HT-29 (cell line): ENCODE measurements at places on chromosomes 3 and 15.

GRCh38 chr3:30141178-30141581, 465.2 kb upstream of the TGFBR2 start:
- DNase-seq = no peak

DNA sequence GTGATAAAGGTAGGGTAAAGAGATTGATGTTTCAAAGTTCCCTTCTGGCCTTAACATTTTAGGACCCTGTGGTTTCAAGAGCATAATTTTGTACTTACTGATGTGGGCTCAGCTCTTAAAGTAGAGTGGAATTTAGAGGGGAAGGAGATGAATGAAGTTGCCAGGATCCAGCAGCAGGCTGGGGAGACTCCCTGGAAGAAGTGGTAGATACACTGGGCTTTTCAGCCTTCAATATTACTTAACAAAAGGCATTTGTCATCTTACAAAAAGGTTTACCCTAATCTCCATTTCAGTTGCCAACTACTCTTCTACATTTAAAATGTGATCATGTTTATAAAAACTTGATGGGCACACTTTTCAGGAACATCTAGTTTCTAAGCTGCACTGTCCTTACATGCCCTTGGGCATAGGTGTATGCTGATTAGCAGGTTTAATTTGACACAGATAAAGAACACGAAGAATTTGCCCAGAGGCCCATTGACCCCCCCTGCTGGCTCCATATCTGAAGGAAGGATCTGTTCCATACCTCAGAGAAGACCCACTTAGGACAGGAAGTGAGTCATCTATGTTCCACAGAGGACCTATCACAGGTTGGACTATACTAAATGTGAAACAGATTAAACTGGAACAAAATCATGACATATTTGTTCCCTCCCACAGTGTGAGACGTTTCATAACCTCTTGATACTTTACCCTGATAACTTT, 93.0 kb upstream of the LPP start:
- DNase-seq = peak; percentile 65

GRCh38 chr15:98676586-98677270, 28.4 kb downstream of the IGF1R start:
- no peak for DNase-seq

- DNase-seq = no peak
Measured at GRCh38 chr15:76116138-76116885, 56.5 kb downstream of the TMEM266 start.

GRCh38 chr3:76063811-76064210, 278.5 kb upstream of the ZNF717 start:
- no peak for DNase-seq

DNA sequence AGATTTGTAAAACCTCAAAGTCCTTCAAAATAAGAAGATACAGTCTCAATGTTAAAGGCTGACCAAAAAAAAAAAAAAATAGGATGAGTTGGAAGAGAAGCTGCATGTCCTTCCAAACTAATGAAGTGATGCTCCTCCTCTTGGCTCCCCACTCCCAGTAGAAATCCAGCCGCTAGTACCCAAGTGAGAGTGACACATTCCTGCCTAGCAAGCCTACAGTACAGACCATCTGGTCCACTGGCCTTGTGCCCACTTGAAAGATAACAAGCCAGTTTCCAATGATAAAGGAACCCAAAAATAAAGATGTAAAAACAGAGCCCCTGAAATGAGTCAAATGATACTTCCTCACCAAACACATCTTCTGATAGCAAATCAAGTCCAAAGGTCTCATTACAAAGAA, 258.7 kb upstream of the NSMCE3 start:
- DNase-seq = no peak

DNA sequence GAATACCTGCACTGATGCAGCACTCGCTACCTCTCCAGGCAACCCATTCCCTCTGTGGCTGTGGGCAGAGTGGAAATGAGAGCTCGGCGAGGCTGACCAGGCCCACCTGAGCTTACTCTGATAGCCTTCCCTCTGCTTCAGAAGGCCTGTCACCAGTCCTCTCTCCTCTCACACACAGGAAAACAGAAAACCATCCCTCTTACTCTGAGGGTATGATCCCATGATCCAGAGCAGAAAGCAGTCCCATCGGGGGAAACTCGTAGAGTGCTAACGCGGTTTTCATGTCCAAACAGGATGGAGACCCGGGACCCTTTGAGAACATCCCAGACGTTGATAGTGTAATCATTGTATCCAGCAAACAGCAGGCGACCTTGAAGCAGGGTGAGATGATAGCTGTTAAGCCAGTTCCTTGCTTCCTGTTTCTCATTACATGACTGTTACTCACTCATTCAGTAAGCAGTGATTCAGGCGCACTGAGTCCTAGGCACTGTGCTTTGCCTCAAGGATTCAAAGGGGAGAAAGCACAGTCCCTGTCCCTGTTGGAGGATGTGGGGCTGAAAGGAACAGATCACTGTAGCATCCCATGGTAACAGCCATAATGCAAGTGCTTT, 11.8 kb upstream of the BCL2L10 start:
- no peak for DNase-seq

DNA sequence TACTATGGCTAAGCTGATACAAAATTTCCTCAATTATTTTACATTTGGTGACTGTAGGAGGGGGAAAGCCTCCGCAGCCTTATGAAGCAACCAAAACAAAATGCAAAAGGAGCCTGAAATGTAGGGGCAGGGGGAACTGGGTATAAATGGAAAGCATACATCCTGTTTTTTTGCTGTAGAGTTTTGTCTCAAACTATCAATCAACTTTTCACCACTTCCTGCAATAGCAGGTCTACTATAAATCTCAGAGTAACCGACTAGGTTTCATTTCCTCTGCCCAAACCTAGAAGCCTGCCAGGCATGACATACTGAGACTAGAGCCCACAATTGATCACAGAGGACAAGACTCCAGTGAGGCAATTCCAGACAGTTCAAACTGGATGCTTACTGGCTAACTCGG, 91.3 kb downstream of the SHQ1 start:
- no peak for DNase-seq

- no peak for DNase-seq
Measured at GRCh38 chr3:40718209-40718608, 193.4 kb downstream of the ZNF621 start.

GRCh38 chr3:76402926-76403325, 617.6 kb upstream of the ZNF717 start:
- DNase-seq = no peak

DNA sequence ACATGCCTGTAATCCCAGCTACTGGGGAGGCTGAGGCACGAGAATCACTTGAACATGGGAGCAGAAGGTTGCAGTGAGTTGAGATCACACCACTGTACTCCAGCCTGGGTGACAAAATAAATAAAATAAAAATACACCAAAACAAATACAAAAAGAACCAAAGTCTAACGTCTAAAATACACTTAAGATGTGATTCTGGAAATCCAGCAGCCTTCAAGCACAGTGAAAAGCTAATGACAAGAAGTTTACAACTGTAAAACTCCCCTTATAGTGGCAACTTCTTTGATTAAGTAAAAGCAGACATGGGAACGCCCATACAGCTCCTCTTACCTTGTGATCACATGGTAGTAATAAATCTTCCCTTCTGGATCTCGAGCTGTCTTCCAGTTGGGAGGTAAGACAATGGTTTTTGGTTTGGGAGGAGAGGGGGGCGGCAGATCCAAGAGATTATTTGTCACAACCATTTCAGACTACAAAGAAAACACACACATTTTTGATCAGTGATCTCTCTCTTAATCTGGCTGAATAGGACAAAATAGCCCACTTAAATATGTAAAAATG, 62.8 kb downstream of the NBEAL2 start:
- DNase-seq = no peak

- DNase-seq = no peak
Measured at GRCh38 chr15:81781395-81781794, 264.4 kb downstream of the MEX3B start.

DNA sequence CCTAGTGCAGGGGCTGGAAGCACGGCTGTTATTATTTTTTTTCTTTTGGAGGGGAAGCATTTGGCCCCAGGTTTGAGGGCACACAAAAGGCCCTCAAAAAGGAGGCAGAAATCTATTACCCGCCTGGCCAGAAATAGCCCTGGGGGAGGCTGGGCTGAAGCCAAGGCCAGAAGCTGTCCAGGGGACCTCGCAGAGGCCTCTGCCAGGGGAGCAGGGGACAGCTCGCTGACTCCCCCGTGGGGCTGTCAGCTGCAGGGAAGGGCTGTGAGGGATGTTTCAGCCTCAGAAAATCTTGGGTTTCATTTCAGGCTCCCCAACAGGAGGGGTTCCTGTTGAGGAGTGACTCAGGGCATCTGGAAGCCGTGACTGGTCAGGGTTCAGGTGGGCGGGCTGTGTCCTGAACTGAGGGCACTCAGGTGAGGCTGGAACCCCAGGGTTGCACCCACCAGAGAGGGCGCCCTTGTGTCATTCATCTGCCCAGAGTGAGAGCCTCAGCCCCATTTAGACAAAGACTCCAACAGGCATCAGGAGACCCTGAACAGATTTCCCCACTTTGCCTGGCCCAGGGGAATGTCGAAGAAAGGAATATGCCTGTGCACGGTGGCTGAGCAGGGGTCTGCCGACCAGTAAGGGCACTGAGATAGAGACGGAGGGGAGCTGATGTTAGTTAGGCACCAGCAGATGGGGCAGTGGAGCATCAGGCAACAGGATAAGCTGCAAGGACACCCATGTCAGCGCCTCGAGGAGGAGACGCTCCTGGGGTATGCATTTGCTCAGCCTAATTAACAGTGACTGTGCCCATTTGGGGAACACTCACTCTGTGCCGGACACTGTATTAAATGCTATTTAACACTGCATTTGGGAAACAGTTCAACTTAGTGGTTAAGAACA, 43.5 kb upstream of the SLC6A11 start:
- peak; percentile 6 for DNase-seq

- peak; percentile 93 for DNase-seq
Measured at GRCh38 chr3:122942937-122943827, 84.4 kb downstream of the SEMA5B start.

DNA sequence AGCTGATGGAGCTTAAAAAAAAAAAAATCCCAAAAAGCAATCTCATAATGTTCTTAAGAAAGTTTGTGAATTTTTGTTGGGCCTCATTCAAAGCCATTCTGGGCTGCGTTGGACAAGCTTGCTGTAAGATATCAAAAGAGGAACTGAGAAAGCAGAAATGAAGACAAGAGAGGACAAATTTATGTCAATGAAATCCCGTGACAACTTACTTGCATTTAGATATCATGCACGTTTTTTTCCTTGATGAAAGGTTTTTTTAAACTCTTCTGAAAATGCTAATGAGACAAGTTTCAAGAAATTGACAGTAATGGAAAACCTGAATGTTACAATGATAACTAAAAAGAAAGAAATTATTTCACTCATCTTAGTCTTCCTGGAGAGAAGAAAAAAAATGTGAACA, 662.9 kb downstream of the SQOR start:
- no peak for DNase-seq

GRCh38 chr3:38008971-38009580, 18.5 kb downstream of the VILL start:
- no peak for DNase-seq

- no peak for DNase-seq
Measured at GRCh38 chr3:128895843-128896697, 16.6 kb downstream of the ACAD9 start.

DNA sequence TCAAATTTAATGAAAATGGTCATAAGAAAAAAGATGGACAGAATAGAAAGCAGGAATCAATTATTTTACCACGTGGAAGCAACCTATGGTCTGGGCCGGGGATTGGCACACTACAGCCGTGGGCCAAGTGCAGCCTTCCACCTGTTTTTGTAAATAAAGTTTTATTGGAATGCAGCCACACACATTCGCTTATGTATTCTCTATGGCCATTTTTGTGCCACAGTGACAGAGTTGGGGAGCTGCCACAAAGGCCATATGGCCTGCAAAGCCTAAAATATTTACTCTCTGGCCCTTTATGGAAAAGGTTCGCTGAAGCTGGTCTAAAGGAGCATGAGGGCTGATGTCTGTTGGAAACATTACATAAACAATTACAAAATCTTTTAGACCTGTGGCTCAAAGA, 144.8 kb downstream of the TMCO5A start:
- no peak for DNase-seq

DNA sequence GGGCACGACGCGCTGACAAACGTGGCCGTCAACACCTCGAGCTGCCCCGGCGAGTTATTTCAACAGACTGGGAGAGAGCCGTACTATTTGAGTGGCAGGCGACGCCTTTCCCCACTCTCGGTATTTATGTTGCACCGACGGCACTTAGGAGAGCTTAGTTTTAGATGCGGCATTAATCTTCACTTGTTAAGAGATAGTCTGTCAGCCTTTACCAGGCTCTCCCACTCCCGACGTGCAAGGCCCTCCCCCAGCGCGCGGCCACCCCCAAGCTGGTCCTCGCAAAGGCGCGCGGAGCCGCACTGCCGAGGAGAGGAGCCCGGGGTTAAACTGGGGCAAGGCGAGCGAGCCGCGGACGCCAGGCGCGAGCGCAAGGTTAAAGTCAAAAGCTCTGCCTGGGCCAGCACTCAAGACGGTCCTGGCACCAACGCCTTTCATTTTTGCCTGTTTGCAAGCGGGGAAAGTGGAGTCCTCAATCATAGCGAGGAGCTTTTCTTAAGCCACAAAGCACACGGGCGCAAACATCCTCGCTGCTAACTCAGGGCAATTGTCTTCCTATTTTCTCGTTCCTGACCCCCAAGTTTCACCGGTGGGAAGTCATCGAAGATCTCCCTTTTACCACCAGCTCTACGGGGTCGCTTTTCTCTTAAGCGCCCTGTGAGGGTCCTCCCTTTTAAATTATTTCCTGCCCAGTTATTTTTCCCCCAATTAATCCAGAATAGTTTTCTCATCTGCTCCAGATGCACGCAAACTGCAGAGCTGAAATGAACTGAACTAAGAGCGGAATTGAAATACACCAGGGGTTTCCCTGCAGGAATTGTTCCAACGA, 86.6 kb downstream of the NR2F2 start:
- DNase-seq = no peak

- DNase-seq = no peak
Measured at GRCh38 chr15:84657748-84658079, 285 bp downstream of the NMB start.

GRCh38 chr3:151971814-151972579, 98.6 kb downstream of the SUCNR1 start:
- DNase-seq = peak; percentile 92

DNA sequence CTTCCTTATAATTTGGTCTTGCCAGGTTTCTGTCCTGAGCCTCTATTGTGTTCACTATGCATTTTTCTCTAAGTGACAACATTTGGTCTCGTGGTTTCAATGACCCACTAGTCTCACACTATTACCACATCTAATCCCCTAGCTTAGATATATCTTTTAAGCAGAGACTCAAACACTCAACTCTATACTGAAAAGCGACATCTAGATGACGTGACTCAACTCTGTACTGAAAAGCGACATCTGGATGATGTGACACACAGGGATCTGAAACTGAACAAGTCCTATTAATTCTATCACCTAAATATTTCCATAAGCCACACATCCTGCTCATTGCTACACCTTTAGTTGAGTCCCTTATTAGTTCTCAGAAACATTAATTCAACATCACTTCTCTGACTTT, 141.7 kb upstream of the MBNL1 start:
- DNase-seq = no peak

GRCh38 chr3:94004301-94004910, 24.0 kb downstream of the STX19 start:
- DNase-seq = peak; percentile 74

- DNase-seq = peak; percentile 79
Measured at GRCh38 chr15:79923079-79923514, 26.3 kb upstream of the MTHFS start.
